ENCODE measurements at places on chromosomes 12 and 14. TPM values are rescaled to one million over a fixed set of nuclear protein-coding genes. Genes with fewer than 3 reads are reported as not detected.

DNA sequence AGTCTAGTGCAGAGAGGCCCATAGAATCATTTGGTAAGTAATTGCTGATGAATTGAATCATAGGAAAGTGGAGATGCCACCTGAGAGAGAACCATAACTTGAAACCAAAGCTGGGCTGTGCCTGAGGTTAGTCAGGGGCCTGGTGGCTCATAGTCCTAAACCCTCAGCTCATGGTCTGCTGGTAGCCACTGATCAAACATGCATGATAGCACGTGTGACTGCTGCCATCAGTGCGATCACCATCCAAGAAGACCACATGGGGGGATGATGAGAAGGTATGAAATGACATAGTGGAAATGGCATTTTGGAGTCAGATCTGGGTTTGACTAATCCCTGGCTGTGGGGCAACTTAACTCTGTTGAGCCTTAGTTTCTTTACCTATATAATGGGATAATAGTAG, 190.5 kb downstream of the CACNA1C start:
- DNase-seq, result no peak

GRCh38 chr12:120211243-120211903, 10.5 kb upstream of the RPLP0 start:
- no peak for DNase-seq

- no peak for DNase-seq
Measured at GRCh38 chr12:124125203-124125871, 152.3 kb downstream of the ZNF664 start.

GRCh38 chr14:103292426-103293374, 41.3 kb upstream of the EIF5 start:
- DNase-seq, result peak; percentile 90

DNA sequence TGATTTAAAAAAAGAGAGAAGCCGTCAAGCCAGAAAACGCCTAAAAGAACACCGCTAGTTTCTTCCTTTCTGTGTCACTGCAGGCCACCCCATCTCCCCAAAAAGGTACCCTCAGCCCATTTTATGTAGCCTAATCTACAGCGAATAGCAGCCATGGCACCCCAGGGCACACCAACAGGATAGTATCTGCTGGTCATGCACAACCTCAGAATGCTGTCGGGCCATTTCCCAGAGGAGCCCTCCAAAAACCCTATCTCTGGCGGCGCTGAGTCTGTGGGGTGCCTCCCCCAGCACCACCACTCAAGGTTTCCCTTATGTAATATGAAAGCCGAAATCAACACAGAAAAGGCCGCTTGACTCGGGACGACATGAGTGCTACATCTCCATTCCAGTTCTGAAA, 98.9 kb downstream of the BCL11B start:
- no peak for DNase-seq

DNA sequence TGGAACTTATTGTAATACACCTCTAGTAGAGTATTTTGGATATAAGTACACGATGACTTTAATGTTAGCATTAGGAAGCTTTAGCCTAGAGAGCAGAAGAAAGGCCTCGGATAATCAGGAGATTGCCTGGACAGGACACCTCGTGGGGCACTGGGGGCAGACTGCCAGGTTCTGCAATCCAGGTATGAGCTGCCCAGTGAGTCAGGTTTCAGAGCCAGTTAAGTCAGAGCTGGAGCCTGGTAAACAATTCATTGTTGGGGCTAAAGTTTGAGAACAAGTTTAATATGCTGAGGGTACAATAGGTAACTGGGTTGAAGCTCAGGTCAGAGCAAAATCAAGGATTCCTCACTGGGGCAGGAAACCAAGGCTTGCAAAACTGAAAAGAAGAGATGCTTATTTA, 107.4 kb downstream of the RERGL start:
- DNase-seq, result no peak

DNA sequence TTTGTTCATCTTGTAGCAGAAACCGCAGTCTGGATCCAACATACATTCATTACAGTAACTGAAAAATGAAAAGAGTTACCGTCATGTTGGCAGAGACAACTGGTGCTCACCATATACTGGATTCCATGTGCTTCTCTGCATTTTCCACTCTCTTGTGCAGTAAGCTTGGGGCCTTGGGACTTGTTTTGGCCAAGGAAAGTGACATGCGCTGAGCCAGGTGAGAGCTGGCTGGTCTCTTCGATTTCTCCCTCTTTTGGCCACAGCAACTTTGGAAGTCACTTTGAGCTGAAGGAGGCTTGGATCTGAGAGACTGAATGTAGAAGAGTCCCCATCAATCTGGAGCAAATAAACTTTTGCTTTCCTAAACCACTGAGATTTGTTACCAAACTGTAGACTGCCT, 210.6 kb upstream of the ABCD2 start:
- no peak for DNase-seq

- peak; percentile 40 for DNase-seq
Measured at GRCh38 chr12:98894412-98895085, 249.5 kb downstream of the APAF1 start.

DNA sequence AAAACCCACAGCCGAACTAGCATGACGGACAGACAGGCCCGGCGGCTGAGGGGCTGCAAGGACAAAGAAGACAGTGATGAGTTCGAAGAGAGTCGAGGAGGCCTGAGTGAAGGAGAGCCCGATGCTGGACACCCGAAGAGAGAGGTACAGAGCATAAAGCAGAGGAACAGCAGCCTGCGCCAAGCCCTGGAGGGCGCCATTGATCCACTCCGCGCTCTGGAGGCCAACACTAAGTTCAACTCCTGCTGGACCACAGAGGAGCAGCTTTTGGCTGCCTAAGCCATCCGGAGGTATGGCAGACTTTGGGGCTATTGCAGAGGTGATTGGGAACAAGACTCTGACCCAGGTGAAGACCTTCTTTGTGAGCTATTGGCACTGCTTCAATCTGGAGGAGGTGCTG, 7.8 kb upstream of the PLXNC1 start:
- DNase-seq, result no peak

The MRPL52 gene
- 86.2 TPM for total RNA-seq

- DNase-seq, result no peak
Measured at GRCh38 chr14:89182326-89182725, 234.7 kb downstream of the FOXN3 start.

All from right cardiac atrium (tissue), 5 donors.